ENCODE measurements at places on chromosomes 2 and 18.

DNA sequence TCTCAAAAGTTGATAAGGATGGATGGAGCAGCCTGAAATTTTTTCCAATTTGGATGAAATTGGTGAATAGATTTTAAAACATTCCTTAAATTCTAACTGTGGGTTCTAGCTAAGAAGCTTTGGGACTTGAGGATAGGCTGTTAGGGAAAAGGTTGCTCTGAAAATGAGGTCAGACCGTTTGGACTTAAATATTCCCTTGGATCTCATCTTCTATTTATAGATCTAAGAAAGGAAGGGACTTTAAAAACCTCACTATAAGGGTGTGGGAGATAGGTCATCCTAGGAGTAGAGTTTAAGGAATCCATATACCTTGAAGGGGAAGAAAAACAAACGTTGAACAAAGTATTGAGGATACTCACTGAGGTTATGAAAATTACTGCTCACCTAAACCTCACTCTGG is 17.4 kb upstream of the SNORC start:
- DNase-seq: no peak

- DNase-seq: peak; percentile 7
Measured at GRCh38 chr2:8004250-8004681, 677.6 kb upstream of the ID2 start.

DNA sequence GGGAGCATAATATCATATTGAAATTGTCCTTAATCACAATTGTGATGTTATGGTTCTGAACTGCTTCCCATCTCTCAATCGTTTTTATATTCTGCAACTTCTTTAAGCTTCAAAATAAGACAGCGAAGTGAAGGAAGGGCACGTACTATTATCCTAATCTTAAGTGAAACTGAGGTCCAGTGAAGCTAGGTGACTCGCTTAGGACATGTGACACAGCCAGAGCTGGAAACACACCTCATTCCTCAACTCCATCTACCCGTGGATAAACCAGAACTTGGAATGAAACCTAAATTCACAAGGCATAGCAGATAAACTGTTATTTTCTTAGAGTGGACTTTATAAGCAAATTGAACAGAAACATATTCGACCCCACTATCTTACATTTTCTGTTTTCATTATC is 191.2 kb upstream of the PXDN start:
- DNase-seq: no peak

GRCh38 chr2:227237786-227238185 is 73.4 kb downstream of the COL4A3 start:
- DNase-seq: no peak

- DNase-seq: no peak
Measured at GRCh38 chr2:6654279-6654678, 211.4 kb downstream of the CMPK2 start.
